Femur (tissue), 1 donor: ENCODE measurements at places on chromosomes 1 and 21.

DNA sequence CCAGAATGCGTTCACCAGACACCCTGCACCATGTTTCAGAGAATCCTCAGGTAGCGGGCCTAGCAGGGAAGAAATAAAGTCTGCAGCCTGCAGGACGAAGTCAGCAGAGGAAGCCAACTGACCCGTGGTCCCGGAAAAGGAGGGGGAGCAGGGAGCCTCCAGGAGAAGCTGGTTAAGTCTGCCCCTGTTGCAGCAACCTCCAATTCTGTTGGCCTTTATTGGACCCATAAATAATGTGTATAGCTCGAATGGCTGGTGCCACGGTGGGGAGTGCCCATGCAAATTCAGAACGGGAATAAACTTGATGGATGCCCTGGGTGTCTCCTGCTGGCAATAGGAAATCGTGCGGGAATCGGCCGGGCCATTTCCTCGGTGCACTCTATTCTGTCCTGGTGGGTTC lies 254.1 kb downstream of the AJAP1 start:
- DNase-seq = no peak

DNA sequence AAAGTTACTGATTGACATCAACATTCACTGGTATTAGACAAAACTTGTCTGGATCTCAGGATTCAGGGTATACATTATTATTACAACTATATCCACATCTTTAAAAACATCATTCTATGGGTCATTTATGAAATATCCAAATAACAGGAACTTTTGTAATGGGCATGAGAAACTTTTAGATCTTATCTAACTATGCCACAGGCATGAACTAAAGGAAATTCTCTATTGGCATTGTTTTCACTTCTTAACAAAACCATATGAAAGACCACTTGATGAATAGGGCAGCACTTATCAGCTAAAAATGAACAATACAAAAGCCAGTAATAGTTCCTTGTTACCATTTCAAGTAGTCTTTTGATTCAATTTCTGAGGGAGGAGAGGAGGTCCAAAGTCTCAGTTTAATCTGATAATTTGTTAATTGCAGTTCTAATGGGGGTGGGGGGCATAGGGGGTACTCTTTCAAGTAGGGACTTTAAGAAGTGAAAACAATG lies 30.8 kb upstream of the CPLANE2 start:
- DNase-seq = no peak

DNA sequence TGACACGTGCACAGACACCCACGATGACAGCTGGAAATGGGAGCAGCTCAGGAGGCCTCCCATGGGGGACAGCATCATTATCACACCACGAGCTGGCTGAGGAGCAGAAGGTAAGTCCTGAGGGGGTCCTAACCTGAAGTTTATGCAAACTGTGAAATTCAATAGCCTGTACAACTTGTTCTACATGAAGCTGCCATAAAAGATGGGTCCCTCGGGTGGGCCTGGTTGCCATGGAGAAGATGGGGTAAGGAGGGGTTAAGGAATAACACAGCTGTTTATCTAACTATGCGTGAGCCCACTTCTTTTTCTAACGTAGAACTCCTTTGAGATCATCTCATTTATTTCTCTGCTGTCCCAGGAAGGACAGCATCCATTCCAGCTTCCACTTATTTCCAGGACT lies 163.4 kb upstream of the CD34 start:
- no peak for DNase-seq

DNA sequence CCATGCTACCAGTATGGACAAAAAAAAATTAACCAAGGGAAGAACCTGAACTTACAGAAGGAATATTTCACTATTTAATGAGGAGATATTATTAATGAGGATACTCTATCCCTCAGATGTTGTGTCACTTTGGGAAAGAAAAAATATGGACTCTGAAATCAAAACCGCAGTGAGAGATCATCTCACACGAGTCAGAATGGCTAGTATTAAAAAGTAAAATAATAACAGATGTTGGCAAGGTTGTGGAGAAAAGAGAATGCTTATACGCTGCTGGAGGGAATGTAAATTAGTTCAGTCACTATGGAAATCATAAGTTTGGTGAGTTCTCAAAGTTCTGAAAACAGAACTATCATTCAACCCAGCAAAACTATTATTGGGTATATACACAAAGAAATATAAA lies 30.9 kb downstream of the TNFSF4 start:
- no peak for DNase-seq

- peak; percentile 94 for DNase-seq
Observed at GRCh38 chr1:151130987-151131586, 15.3 kb downstream of the SEMA6C start.

DNA sequence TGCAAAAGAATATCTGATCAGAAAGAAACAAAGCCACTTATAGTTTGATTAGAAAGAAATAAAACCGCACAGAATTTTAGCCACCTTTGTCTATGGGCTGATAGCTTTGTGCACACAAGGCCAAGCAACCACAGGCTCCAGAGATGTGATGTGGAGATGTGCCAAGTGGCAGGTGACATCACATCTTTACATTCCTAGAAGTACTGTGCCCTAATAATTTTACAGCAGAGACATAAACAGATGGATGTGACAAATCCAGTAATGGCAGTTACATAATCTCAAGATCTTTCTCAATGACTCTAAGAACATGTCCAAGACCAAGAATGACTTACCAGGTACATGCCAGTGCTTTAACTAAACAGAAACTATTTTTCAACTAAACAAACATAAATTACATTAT lies 159.5 kb downstream of the LTN1 start:
- DNase-seq = no peak

- DNase-seq = no peak
Observed at GRCh38 chr1:101769520-101769919, 227.2 kb downstream of the OLFM3 start.

DNA sequence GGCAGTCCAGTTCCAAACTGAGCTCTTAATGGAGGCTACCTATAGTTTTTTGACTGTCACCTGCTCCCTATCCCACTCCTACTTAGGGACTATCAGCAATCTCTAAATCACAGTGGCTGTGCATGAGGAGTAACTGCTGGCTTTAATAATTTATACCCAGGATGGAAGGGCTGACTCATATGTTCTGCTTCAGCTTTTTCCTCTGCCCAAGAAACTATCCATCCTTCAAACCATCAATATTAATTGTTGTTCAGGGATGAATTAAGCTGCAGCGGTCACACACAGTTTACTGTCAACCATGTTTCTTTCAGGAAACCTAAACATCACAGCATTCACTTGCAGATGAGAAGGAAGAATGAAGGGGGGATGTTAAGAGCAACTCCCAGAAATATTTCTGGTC lies 9.0 kb upstream of the PGBD5 start:
- no peak for DNase-seq

DNA sequence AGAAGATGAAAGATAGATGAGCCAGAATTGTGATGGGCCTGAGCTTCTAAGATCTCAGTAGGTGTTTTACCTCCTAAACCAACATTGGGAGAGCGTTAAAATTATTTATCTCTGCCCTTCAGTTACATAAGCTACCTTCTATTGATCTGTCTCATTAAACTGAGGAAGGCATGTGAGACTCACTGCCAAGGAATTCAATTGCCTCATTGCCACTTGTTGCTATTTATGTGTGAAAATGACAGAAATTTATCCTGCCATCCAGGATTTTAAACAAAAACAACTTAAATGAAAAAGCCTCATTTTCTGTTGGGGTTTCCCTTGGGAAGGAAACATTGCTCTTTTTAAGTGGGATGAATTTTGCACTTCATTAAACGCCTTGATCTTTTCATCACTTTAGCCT lies 78.7 kb upstream of the RUNX1 start:
- DNase-seq = no peak

DNA sequence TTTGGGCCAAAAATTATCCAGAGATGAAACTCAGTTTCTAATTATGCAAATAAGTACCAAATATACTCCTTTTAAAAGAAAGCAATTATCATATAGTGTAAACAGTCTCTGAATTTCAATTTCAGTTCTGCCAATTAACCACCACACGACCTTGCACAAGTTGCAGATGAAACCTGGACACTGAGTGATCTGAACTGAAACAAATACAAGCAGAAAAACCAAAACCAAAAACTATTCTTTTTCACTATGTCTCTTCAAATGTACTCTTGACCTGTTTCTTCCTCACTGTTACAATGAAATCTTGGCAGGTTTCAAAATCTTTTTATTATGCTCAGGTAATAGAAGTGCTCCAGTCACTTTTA lies 79.2 kb downstream of the TYW3 start:
- DNase-seq = no peak

DNA sequence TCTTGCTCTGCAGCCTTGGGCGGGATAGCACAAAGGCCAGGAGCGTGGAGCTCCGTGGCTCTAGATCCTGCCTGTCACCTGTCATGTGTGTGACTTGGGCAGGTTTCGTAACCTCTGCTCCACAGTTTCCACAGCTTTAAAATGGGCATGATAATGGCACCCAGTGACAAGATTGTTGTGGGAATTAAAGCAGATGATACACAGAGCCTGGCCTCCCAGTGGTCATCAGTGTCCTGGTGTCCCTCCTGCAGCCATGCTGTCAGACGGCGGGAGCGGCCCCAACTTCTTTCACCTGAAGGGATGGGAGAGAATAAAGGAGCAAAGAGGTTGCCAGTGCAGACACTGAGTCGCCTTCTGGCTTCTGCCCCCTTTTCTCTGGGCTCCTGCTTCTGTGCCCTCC lies 61.5 kb downstream of the SLC37A1 start:
- no peak for DNase-seq

GRCh38 chr1:40264354-40264781 lies 6.3 kb downstream of the ZMPSTE24 start:
- no peak for DNase-seq

DNA sequence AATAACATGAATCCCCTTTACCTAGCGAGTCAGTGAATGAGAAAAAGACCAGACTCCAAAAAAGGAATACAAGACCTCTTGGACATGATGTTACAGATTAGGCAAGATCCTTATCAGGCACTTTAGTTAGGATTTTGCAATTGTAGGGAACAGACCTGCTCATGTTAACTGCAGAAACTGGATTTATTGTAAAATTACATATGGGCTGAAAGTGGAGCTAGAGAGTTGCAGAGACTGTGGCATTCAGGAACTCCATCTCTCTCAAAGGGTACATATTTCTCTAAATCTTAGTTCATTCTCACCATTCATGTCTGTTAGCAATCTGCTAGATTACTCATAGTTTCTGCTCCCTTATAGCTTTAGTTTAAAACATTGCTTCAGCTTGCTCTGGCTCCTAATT lies 142.2 kb downstream of the PAPPA2 start:
- no peak for DNase-seq

GRCh38 chr1:100628631-100629081 lies 90.7 kb downstream of the GPR88 start:
- no peak for DNase-seq

DNA sequence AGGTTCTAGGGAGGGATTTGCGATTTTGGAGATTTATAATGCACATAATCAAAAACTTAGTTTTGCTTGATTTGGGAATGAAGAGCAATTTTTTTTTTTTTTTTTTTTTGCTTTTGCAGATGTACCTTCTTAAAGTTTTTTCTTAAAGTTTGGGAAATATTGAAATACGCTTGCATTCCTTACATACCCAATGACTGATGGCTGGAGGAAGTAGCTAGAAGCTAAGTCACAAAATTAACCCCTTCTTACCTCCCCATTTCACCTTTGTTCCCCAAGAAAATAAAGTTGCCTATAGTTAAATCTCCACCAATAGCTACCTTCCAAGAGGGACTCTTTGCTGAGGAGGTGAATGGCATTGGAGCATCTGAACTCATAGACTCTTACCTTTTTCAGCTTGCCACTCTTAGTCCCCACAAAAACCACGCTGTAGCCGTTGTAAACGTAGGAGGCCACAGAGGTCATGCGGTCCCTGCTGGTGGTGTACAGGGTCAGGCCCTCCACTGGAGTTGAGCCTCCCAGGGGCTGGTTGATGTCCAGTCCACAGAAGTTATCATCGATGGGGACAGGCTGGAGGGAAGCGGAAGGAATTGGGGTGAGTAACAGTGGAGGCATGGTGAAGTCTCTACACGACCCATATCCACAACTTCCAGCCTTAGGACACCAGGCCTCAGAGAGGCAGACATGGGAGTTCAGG lies 34.1 kb downstream of the PLXNA2 start:
- DNase-seq = no peak

DNA sequence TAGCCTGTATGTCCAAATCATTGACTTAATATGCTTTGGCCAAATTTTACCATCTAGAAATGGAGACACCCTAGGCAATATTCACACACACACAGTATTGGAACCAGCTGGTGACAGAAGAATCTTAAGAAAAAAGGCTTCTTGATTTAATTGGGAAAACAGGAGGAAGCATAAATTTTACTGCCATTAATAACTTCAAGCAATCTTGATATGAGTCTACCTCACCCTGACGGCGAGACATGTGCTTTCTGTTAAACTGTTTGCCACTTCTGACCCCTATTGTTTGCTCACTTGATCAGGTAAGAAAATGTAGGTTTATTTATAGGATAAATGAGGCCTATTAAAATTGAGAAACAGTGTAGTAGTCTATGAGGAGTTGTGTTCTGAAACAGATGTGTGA lies 73.2 kb downstream of the KIFAP3 start:
- DNase-seq = no peak

DNA sequence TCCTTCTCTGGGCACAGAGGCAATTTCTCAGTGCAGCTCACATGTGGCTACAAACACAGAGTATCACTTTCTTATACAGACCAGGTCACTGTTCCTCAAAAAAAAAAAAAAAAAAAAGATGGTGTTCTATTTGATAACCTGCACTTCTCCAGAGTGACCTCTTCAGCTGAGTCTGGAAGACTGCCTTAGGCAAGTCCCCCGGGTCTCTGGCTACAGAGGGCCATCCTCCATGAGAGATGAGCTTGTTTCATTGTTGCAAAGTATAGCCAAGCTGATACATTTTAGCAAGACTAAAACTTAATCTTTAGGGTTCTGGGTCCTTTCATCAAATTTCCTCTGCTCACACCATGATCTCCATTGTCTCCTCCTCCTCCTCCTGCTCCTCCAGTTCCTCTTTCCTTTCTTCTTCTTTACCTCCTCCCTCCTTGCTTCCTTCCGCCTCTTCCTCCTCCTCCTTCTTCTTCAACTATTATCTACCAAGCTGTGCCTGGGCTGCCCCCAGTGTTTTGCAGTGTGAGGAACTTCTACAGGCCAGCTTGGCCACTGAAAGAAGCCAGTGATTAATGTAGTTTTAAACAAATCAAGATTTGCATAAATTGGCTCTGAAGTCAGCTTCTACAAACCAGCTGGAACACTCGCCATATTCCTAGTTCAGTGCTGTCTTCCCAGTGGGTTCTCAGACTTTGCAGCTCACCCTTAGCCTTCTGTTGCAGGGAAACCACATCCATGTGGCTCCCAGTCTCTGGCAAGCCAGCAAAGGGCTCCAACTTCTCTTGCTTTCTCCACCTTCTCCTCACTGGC lies 139.4 kb downstream of the RUNX1 start:
- no peak for DNase-seq
